ENCODE measurements at places on chromosomes 5 and 9.

- DNase-seq: no peak
These were observed 24.8 kb downstream of the CEP72 start for GRCh38 chr5:636951-637350.

GRCh38 chr5:118611332-118611945 lies 376.9 kb downstream of the DTWD2 start:
- DNase-seq: no peak

DNA sequence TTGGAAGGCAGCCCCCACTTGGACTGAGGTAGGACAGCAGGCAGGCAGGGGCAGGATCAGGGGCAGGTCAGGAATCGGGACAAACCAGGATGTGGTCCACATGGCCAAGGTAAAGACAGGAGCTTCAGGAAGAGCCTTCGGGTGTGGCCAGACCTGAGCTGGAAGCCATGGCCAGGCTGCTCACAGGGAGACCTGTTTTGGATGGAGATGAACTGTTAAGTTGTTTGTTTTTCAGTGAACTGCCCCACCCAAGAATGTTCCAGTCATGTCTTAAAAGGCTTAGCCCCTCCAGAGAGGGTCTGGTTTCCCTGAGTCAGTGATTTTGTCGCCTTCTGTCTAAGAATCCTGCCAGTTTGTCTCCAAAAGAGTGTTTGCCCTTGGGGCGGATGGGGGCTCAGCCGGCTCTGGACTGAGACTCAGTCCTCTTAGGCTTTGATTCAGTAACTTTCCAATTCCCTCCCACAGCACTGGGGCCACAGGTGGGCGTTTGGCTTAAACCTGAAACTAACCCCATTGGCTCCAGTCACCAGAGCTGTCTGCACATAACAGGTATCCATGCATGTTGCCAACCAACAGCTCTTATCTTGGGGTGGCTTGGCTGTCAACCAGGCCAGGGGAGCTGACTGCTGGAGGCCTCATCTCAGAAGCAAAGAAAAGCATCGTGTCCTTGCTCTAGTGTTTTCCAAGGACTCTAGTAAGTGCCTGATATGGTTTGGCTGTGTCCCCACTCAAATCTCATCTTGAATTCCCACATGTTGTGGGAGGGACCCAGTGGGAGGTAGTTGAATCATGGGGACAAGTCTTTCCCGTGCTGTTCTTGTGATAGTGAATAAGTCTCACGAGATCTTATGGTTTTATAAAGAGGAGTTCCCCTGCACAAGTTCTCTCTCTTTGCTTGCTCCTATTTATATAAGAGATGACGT lies 11.3 kb upstream of the ANKH start:
- DNase-seq: no peak

DNA sequence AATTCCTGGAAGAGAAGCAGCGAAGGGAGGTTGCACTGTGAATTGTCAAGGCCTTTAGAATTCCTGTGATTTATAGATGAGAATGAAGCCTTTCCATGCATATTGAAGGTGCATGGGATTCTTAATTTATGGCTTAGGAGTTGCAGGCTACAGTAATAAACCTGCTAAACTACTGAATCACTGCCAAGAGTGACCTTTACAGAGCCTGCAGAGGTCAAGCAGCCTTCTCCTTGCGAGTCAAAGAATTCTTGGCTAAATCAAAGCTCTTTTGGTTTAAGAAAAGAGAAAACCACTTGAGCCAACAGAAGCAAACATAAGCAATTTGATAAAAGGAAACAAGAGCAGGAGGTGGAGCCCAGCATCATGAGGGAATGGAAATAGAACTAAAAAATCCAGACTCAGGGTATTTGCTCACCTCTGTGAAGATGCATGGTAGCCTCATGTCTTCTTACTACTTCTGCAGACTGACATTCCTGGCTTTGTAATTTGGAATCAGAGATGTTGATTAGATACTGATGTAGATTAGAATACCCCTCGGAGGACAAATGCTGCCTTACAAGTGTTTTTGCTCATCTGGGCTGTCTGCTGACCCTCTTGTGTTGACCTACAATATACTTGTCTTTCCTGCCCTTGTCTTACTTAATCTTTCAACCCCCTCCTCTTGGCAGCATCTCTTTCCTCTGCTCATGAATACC lies 90.3 kb upstream of the IFNK start:
- no peak for DNase-seq

DNA sequence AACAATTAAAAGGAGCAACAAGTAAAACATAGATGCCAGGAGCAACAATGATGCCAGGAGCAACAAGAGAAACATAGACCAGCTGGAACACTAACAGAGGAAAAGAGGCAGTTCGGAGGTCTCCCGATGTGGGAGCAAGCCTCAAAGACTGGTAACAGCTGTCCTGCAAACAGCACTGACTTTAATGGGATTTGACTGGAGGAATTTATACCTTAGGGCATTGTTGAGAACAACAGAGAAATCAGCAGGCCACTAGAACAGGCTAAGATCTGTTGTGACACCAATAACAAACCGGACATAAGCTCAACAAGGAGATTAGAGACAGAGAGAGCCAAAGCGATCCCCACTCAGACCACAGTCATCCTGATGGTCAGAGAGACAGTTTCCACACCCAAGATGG lies 11.8 kb upstream of the SYK start:
- no peak for DNase-seq

DNA sequence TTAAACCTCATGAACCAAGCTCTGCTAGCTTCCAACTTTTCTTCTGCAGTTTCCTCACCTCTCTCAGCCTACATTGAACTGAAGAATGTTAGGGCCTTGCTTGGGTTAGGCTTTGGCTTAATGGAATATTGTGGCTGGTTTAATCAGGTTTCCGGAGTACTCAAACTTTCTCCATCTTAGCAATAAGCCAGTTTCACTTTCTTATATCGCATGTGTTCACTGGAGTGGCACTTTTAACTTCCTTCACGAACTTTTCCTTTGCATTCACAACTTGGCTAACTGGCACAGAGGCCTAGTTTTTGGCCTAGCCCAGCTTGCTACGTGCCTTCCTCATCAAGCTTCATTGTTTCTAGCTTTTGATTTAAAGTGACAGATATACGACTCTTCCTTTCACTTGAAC lies 81.0 kb upstream of the MAST4 start:
- DNase-seq: no peak

DNA sequence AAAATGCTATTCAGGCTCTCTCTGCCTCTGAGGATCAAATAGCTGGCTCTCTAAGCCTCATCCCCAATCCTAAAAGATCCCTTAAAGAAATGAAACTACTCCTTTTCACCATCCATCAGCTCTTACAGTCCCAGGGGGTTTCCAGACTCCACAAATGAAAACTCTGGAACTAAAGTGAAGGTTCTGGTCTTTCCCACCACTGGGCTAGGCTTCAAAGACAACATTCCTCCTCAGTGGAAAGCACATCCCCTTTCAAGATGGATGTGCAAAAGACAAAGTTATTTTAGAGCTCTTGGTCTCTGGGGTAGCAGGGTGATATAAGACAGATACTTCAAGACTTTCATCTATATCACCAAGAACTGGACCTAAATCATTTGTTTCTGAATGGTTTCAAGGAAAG lies 106.9 kb downstream of the DCP2 start:
- no peak for DNase-seq

- no peak for DNase-seq
These were observed 19.1 kb downstream of the TGFBI start for GRCh38 chr5:136047858-136048257.

DNA sequence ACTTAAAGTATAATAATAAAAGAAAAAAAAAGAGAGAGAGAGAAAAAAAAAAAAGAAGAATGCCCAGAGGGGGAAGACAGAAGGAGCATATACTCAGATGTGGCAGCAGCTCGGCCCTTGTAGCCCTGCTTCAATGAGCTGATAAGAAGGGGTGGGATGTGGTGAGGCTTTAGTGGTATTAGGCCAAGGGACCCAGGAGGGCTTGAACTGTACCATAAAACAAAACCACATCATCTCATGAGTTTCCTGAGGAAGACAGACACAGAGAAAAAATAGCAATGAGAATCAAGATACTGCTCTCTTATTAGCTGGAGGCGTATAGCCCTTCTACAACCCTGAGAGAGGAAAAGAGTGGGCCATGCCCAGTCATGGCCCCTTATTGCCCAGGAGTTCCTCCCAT lies 72.8 kb downstream of the SLC1A1 start:
- no peak for DNase-seq

DNA sequence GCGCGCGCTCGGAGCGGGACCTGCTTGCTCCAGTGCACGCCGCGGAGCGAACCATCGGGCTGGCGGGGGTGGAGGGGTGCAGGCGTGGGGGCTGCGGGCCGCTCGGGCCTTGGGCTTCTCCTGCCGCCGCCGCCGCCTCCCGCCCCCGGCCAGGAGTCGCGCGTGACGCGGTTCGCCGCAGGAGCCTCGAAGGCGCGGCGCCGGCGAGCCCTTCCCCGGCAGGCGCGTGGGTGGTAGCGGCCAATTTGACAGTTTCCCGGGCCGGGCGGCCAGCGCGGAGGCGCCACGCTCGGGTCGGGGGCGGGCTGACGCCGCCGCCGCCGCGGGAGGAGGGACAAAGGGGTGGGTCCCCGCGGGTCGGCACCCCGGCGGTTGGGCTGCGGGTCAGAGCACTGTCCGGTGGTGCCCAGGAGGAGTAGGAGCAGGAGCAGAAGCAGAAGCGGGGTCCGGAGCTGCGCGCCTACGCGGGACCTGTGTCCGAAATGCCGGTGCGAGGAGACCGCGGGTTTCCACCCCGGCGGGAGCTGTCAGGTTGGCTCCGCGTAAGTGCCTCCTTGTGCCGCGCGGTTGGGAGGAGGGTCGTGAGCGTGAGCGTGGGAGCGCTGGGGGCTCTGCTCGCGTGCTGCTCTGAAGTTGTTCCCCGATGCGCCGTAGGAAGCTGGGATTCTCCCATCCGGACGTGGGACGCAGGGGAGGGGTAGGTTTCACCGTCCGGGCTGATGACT lies at the start of gene TJP2:
Gene TJP2 (plus strand): TSS at position 387 of the 725 bp plus-strand sequence. CDS start 96 bp downstream, at position 483.
- DNase-seq: no peak

DNA sequence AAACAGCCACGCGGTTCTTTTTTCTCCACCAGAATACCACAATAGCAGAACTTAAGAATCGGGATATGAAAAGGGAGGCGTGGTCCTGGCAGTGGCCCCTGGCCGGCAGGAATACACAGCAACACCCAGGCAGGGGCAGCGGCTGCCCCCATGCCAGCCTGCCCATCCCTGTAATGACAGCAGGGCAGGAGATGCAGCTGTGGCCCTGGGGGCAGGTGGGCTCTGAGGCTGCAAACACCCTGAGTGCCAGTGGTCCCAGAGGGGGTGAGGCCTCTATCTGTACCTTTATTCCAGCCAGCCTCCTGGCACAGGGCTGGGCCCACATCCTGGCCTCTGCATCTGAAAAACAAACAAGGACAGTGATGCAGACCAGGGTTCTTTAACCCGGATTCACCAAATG lies 12.4 kb downstream of the DIPK1B start:
- DNase-seq: no peak

- DNase-seq: no peak
These were observed 121.4 kb downstream of the ASTN2 start for GRCh38 chr9:117293206-117294114.

DNA sequence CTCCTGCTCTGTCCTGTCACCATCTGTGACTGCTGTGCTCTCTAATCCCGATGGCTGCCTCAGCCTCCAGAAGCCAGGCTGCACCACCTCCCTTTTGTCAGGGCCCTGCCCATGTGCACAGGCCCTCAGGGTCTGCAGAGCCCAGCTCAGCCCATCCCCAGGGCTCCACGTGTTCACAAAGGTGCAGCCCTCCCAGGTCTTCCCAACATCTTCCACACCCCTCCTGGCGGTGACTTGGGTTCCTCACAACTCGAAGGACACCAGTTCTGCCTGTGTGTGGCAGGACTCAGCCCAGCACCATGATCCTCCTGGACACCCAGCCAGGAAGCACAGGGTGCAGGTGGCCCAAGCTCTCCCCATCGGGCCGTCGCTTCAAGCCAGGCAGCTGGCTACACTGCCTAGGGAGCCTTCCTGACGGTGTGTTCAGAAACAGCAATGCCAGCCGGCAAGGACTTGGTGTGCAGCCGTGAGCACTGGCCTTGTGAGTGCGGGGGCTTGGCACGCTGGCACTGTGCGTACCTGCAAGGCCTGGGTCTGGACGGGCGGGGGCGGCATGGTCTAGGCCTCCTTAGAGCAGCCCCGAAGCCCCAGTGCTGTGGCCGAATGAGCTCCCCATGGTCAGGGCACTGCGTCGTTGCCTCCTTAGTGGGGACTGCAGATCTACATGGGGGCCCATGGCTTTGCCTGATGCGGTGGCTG lies 96.1 kb downstream of the MRPL36 start:
- no peak for DNase-seq

- no peak for DNase-seq
These were observed 16.0 kb upstream of the SLC22A4 start for GRCh38 chr5:132277971-132278853.

GRCh38 chr9:130770679-130771442 lies 64.2 kb upstream of the ABL1 start:
- no peak for DNase-seq

- DNase-seq: no peak
These were observed 40.0 kb downstream of the KLHL3 start for GRCh38 chr5:137695651-137696428.

DNA sequence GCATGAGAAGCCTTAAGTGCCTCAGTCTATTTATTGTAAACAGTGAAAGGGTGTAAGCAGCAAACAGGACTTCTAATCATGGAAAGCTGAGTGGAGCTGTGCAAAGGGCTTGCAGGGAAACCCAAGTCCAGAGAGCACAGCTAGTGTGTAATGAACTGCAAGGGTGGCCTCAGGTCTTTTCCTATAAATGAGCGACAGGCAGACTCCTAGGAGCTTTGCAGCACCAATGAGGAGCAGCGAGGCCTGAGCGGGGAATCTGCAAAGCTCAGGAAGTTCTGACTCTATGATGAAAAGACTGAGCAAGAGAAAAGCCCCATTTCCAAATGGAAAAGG lies 250.1 kb upstream of the MAP3K1 start:
- no peak for DNase-seq

- DNase-seq: no peak
These were observed 19.7 kb downstream of the C6 start for GRCh38 chr5:41193456-41194205.

GRCh38 chr5:132044207-132044606 lies 16.2 kb upstream of the IL3 start:
- no peak for DNase-seq

Data from NCI-H1417 treated with DMSO at 0.1 percent for 48 hours (cell line).